Stimulated activated CD8-positive, alpha-beta memory T cell treated with anti-CD3 and anti-CD28 coated beads, Interleukin-4, amount 100 ng/mL, for 4 hours (primary cell): ENCODE measurements at places on chromosomes 5 and 9.

GRCh38 chr9:129547869-129548570, 72.9 kb downstream of the C9orf50 start:
- no peak for DNase-seq

GRCh38 chr5:27269766-27270165, 231.4 kb upstream of the CDH9 start:
- DNase-seq, result no peak

GRCh38 chr5:75507841-75508240, 3.6 kb downstream of the CERT1 start:
- DNase-seq, result no peak

DNA sequence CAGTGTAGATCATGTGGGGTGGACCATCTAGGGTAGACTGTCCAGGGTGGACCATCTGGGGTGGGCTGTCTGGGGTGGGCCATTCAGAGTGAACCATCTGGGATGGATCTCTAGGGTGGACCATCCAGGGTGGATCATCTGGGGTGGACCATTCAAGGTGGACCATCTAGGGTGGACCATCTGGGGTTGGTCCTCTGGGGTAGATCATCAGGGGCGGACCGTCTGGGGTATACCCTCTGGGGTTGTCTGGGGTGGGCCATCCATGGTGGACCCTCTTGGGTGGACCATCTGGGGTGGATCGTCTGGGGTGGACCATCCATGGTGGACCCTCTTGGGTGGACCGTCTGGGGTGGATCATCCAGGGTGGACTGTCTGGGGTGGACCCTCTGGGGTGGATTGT, 64.3 kb downstream of the KCNT1 start:
- DNase-seq, result no peak

GRCh38 chr9:82665324-82665723, 397.6 kb downstream of the RASEF start:
- DNase-seq, result no peak

GRCh38 chr9:6816581-6816980, 58.8 kb downstream of the KDM4C start:
- DNase-seq, result no peak

DNA sequence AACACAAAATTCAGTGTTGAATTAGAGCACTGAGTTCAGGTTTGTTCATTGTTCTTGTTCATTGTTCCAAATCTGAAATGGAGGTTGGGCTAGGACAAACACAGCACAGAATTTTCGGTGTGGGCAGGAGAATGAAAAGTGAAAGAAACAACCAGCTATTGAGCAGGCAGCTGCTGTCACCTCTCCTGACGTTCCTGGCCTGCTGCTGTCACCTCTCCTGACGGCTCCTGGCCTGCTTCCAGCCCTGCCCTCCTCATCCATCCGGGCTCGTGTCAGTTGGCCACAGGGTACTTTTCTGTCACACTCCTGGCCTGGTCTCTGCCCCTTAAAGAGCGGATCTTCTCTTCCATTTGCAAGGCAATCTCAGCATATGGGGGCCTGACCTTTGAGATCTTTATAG, 45.2 kb upstream of the CKMT2 start:
- no peak for DNase-seq

DNA sequence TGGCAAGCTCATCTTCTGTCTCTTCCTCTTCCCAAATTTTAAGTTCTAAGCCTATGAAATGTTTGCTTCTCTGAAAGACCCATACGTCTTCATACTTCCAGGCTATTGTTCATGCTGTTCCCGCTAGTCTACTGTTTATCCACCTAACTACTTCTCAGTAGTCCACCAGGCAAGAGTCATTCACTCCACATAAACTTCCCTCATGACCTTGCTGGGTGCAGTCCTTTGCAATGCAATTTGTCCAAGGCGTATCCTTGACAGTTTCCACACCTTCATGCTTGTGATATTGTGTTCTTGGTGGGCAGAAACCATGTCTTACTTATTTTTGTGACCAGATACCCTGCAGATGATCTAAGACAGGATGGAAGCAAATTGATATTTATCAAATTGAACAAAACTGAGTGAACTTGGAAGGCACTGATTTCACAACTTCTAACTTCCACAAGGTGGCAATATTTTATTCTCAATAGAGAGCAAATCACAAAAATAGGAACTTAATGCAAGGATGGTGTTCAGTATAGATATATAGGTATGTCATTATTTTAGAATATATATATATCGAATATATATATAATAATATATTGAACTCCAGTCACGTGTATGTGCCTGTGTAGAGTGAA, 30.3 kb downstream of the TYRP1 start:
- DNase-seq, result no peak

- DNase-seq, result no peak
Observed at GRCh38 chr5:110840347-110840960, 101.6 kb downstream of the SLC25A46 start.

- no peak for DNase-seq
Observed at GRCh38 chr5:159403906-159404681, 73.8 kb upstream of the IL12B start.

- DNase-seq, result no peak
Observed at GRCh38 chr5:72943307-72943706, 12.5 kb upstream of the FCHO2 start.

GRCh38 chr9:16618524-16618923, 251.9 kb downstream of the BNC2 start:
- DNase-seq, result no peak

DNA sequence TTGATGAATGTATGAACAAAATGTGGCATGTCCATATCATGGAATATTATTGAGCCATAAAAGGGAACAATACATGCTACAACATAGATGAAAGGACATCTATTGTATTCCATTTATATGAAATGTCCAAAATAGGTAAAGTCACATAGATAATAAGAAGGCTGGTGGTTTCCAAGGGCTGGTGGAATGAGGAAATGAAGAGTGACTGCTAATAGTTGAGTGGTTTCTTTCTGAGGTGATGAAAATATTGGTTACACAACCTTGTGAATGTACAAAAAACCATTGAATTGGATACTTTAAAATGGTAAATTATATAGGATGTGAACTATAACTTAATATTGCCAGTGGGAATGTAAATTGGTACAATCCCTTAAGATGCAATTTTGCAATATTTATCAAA, 5.2 kb downstream of the ARSB start:
- no peak for DNase-seq

DNA sequence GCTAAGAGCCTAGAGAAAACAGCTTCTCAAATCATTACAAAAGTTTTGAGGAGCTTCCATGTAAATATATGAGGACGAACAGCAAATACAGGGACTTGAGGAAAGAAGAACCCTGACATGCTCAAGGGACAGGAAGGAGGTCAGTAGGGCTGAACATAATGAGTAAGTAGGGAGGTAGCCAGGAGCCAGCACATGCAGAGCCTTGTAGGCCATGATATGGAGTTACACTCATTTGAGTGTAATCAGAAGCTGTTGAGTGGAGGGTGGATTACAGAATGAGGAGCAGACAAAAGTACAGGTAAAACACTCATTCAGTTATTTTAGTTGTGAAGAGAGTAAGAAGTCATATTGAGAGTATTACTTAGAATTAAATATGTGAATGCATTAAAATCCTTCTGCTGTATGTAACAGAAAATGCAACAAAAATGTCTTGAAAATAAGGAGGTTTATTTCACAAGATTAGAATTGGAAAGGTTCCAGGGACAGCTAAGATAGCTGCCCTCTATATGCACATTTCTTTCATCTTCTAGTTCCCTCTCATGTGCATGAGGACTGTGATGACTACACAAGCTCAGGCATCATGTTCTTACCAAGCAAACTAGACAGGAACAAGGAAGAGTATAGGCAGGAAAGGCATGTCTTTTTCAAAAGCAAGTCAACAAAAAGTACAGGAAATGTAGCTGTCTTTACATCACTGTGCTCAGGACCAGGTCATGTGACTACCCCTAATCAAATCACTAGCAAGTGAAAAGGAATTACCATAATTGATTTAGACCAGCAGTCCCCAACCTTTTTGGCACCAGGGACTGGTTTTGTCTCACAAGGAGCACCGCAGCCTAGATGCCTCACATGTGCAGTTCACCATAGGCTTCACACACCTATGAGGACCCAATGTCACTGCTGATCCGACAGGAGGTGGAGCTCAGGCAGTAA, 87.2 kb downstream of the TMEM232 start:
- DNase-seq, result no peak

- DNase-seq, result no peak
Observed at GRCh38 chr5:140238756-140239155, 63.8 kb downstream of the CYSTM1 start.

- no peak for DNase-seq
Observed at GRCh38 chr5:35129921-35130485, 82.3 kb upstream of the AGXT2 start.

- DNase-seq, result no peak
Observed at GRCh38 chr9:75593920-75594319, 296.6 kb upstream of the PCSK5 start.

DNA sequence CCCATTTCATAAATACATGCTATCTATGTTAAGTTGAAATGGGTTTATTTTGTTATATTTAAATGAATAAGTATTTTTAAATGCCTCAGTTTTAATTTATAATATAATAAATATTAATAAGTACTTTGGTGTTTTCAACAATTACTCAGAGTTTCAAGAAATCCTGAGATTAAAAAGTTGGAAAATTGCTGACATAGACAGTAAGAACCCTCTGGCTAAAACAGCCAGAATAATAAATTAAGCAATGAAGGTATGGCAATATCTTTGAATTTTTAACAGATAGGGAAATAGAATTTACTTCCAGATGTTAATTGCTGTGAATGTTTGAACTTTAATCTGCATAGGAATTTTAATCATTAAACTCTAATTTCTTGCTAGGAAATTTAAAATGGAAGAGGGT, 83.6 kb downstream of the ZNF622 start:
- DNase-seq, result no peak

DNA sequence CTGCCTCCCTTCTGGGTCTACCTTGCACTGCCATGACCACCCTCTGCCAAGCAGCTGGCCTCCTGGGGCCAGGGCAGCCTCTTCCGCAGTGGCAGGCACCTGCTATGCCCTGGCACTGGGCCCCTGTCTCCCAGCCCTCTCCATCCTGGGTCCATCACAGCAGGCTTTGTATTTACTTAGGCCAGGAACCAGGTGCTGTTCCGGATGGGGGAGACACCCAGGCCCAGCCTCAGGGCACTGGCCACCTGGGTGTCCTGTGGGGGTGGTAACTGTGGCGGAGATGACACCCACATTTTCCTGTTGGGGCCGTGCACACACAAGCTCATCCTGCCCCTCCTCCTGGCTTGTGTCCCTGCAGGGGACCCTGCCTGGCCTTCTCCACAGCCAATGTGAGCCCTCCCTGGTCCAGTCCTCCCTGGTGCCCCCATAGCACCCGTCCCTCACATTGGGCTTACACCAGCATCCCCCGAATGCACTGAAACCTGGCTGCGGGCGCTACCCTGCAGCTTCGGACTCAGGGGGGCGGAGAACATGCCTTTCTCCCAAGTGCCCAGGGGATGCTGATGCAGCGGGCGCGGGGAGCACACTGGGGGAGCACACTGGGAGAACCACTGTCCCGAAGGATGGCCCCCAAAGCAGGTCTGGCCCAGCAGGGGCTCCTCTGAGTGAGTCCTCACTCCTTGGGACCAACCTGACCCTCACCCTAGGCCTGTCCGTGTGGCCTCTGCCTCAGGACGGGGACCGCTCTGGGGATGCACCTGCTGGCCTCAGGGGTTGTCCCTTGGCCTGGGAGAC, 17.9 kb downstream of the FAM163B start:
- DNase-seq, result no peak

GRCh38 chr5:154677921-154678320, 77.3 kb upstream of the LARP1 start:
- no peak for DNase-seq

DNA sequence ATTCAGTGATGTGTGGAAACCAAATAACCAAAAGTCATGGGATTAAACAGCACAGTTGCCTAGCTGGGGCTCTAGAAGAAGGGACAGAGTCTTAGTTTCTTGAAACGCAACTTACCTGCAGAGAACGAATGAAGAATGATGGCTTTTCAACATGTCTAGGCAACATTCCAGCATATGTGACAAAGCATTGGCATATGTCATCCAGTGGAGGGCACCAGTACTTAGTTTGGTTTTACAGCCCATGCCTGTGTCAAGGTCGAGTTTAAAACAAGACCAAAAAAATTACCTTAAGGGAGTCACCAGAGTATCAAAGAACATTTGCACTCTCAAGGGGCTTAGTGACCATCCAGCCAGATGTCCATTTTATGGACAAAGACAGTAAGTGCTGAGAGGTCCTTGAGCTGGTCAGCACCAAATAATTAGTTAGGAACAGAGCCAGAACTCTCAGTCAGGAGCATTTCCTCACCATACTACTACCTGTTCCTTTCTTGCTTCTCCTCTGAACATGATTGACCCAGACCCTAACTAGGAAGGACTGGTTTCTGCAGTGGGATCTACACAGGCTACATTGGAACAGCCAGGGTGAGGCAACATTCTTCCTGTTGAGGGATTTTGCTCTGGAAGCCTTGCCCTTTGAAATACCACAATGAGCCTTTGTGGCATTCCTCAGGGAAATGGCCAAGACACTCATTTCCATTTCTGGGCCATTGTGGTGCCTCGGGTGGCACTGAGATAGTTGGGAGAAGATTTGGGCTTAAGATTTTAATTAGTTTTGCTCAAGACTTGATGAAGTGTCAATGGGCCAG, 75.4 kb upstream of the ANKH start:
- DNase-seq, result no peak

DNA sequence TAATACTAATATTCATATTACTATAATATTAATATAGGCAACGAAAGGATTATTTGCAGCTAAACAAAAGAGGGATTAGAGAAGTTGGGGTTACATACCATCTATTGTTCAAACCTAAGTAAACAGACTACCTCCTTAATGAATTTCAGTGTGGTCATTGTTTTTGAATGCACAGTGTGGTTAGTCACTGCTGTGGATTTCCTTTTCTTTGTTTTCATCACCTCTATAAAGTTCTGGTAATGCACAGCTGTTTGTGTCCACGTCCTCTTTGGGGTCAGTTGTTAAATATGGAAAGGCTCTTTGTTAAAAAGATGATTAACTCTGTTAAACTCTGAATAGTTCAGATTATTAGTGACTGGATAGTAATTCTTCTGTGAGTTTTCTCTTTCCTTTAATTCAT, 233.6 kb downstream of the MAST4 start:
- DNase-seq, result no peak

DNA sequence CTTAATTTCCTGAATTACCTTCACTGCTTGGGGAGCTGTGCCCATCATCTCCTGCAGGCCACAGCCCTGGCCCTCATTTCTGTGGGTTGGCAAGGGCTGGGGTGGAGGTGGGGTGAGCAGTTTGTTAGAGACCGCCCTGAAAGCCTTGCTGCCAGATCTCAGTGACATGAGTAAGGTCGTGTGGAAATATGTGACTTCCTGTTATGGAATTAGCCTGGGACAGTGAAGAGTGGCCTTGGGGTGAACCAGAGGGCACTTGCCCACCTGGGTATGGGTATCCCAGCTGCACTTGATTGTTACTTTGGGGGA, 2.5 kb upstream of the HNRNPAB start:
- no peak for DNase-seq

DNA sequence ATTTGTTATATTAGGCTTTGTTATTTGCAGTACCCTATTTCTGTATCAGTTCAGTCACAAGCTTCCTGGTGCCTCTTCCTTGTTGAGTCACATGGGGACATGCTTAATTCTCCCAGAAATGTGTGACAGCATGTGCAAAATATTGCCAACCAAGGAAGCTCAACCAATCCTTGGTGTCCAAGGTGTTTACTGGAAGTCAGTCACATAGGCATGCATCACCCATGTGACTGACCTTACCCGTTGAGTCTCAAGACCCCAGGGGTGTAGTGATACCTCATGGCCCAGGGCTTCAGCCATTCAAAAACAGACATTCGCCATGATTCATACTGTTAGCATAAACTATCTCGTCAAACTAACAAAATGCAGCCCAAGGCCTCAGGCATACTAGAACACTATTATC, 9.3 kb upstream of the ANKDD1B start:
- no peak for DNase-seq

GRCh38 chr5:128673411-128673957, 135.4 kb upstream of the FBN2 start:
- DNase-seq, result no peak
